Cardiac muscle cell (in vitro differentiated cells and primary cell): ENCODE measurements at places on chromosomes 5 and 9.

DNA sequence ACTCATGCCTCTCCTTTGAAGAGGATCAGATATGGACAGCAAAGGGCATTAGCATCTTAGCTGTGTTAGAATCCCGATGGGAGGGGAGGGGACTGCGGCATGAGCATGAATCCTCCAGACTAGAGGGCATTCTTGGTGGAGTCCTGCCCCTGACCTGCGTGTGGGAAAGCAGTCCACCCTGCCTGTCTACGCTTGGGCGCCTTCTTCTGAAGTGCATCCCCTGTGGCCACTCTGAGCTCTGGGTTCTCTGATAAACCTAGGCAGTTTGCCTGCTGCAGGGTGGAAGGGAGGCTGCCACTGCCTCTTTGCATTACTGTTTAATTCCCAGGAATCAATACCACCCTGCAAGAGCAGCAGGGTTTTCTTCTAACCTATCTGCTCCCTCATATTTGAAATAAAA lies 169.3 kb downstream of the INSYN2B start:
- DNase-seq, result no peak

DNA sequence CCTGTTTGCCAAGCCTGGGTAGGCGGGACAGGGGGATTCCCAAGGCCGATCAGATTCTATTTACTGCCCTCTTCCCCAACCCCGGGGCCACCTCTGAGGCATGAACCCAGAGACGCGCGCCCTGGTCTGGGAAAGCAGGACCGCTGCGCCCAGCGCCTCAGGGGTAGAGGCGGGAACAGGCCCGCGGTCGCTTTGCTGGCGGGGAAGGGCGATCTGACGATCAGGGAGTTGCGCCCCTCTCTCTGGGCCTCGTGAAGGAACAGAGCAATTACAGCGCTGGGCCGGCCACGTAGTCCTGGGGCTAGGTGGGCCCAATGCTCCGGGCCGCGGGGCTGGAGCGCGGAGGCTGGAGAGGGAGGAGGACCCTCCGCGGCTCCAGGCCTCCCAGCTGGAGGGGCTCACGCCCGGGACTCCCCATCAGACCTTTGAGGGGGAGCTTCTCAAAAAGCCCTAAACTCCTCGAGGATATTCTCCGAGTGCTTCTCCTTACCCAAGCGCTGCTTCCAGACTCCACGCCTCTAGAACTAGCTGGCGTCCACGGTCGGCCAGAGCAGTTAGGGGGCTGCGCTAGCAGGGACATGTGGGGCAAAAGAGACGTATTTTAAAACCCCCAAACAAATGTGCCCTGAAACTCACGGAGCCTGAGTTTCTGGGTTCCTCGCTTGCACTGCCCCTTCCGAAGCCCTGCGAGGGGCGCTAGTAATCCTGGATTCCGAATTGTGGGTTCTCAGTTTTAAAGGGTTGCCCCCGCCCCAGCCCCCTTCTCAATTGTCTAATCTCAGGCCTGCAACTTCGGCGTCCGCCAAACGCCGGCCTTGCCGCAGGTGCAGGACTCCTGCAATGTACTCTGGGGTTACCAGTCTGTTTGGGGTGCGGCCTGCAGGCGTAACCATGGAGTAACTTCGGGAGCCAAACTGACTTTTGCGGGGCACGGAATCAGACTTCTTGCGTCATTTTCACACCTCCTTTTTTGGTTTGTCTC lies 57.6 kb downstream of the TMEM174 start:
- DNase-seq, result no peak

DNA sequence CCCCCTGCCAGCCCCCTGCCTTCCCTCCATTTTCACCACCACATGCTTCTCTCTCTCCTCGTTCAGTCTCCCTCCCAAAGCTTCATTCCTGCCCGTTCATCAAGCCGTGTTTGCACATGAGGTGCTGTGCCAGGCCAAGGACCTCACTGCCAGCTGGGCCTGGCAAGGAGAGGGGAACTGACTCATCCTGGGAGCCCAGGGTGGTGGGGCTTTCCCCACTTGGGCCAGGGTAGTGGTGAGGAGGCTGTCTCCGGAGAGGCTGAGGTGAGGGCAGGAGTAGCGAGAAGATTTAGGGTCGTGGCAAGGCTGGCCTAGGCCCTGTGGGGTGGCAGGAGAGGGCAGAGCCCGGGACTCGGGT lies 30.4 kb upstream of the NOTCH1 start:
- no peak for DNase-seq

- DNase-seq, result no peak
Measured at GRCh38 chr5:40652441-40653220, 27.1 kb upstream of the PTGER4 start.

DNA sequence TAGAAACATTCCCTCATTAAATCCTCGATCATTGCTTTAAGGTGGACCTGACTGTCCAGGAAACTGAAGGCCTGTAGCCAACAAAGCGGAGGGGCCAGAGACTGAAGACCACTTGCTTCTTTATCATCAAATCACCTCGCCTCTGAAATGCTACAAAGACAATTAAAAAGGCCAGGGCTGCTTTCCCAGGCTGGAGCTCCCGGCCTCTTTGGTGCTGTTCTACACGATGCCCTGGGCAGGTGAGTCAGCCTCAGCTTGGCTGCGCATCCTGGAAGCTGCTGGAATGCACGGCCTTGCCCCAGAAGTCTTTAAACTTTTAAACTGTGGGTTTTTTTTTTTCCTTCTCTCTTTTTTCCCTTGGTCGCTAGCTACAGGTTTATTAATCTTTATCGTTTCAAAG lies 46.5 kb downstream of the SH3PXD2B start:
- DNase-seq, result no peak

GRCh38 chr9:27408001-27408400 lies 111.1 kb upstream of the EQTN start:
- peak; percentile 52 for DNase-seq

GRCh38 chr5:21802869-21803490 lies 1050.2 kb downstream of the CDH12 start:
- DNase-seq, result peak; percentile 50

DNA sequence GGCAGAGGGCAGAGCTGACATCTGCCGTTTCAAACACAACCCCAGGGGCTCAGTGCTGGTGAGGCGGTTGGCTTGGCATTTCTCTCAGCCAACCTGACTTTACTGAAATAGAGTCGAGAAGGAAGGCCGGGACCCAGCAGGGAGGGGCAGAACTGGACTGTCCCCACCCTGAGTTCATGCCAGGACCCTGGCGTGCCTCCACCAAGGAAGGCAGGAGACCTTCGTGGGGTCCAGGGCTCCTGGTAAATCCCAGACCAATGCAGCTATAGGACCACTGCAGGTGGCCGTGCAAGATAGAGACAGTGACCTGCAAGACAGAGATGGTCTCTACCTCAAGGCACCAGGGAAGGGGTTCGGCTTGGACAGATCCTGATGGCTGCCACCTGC lies 132.9 kb downstream of the ROR2 start:
- no peak for DNase-seq

DNA sequence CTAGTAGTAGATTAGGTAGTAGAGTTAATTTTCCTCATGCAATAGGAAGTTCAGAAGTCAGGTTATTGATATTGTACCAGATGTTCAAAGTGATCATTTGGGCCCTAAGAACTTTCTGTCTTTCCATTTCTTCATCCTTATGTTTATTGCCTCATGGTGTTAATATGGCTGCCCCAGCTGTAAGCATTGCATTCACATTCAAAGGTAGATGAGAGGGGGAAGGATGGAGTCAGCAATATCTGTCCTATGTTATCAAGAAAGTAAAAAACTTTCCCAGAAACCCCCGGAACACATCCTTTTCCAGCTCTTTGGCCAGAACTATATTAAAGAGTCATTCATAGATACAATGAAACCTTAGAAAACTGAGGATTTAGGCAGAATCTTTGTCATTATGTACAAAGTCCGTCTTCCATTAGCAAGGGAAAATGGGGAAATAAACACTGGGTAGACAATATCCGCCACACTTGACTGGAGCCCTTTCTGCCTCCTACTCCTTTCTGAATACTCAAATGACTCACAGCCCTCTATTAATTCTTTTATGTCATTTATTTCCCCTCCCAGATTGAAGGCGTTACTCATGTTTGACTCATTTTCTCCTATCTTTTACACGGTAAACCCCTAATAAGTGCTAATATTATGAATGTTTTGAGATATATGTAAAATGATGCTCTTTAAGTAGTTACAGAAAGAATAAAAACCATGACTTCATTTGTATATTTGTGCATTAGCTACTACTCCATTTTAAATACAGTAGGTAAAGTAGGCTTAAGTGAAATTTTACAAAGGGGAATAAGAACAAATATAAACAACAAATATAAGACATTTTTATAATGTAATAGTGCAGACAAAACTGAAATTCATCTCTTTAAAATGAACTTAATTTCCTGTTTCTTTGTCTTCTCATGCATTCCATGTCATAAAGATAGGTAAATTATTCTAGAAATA lies 127.6 kb downstream of the SLF1 start:
- no peak for DNase-seq

DNA sequence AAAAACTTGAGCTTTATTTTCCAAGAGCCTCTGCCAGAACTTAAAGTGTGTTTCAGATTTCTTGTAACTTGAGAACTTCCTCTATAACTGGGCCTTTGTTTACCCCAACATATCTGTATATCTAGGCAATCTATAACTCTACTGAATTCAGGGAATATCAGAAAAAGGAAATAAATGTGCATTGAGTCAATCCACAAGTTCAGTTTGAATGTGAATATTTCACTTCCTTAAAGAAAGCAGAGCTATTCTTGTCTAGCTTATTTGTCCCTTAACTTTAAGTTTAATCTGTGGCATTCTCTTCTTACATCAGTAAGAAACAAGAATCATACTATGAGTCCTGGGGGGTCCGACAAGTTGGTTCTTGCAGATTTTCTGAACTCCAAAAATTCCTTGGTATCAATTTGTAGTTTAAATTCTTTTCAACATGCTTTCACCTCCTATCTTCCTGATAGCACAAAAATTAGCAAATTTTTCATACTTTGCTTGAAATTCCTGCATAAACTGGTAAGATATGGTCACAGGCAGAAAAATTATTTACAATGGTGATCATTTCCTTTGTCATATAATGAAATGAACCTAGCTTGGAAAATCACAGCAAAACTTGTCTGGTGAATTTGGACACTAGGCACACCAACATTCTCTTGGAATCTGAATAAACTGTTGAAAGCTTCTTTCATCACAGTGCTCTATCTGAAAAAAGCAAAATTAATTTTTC lies 19.8 kb upstream of the ITGA1 start:
- DNase-seq, result no peak

GRCh38 chr5:173015598-173016455 lies 32.3 kb downstream of the ATP6V0E1 start:
- DNase-seq, result no peak

DNA sequence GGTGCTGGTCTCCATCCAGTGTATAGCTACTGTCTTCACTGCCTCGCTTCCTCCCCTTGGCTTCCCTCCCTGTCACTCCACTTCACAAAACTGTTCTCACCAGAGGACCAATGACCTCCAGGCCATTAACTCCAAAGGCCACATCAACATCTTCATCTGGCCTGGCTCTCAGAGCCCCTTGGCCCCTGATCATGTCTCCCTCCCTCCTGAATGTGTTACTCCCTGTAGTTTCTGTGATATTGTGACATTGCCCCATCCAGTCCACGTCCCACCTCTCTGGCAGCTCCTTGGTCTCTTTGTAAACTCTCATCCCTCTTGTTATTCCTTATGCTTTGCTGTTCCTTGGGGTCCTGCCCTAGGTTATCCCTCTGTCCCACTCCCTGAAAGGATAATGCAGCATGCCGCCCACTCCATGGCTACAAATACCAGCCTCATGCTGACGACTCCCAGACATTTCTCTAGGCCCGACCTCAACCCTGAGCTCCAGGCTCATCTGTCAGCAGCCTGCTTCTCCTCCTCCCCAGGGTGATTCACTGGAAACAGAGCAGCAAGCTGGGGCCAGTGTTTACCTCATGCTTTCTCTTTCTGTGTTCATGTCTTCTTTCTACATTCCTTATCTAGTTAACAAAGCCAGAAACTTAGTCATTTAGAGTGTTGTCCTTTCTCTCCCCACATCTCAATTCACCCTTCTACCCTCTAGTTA lies 312.2 kb downstream of the SPOCK1 start:
- peak; percentile 75 for DNase-seq

DNA sequence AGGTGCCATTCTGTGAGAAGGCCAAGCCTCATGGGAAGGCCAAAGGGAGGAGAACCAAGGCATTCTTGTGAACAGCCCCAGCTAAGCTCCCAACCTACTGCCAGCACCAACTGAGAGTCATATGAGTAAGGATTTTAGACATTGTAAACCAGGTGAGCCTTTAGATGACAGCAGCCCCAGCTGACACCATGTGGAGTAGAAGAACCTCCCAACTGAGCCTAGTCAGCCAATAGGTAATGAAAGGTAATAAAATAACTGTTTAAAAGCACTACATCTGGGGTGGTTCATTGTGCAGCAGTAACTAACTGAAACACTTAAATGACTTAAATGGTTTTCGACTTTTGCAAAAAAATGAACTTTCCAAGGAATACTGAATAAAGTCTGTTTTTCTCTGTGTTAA lies 172.6 kb upstream of the KIF2A start:
- no peak for DNase-seq

GRCh38 chr9:2570615-2571479 lies 50.7 kb upstream of the VLDLR start:
- peak; percentile 95 for DNase-seq

DNA sequence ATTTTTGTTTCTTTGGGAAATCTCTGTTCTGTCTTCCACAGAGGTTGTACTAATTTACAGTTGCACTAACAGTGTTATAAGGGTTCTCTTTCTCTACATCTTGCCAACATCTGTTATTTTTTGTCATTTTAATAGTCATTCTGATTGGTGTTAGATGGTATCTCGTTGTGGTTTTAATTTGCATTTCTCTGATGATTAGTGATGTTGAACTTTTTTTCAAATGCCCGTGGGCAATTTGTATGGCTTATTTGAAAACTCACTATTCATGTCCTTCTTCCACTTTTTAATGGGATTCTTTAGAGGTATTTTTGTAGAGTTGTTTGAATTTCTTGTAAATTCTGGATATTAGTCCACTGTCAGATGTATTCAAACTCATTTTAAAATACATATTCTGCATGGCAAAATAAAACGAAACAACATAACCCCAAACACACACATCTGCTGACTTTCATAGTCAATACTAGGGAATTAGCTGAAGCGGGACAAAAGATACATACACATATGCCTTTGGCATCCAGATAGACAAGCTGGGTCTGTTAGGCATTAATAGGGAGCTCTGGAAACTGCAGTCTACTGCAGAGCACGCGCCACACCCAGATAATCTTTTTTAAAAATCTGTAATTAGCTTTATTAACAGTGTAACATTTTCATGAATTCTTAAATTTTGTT lies 5.8 kb upstream of the SPATA31C2 start:
- no peak for DNase-seq

GRCh38 chr9:86337469-86338108 lies 16.6 kb downstream of the TUT7 start:
- no peak for DNase-seq

- DNase-seq, result peak; percentile 51
Measured at GRCh38 chr9:110615498-110615897, 36.0 kb upstream of the SVEP1 start.

GRCh38 chr9:91816356-91816755 lies 133.7 kb downstream of the ROR2 start:
- no peak for DNase-seq
